T-helper 17 cell (primary cell): ENCODE measurements at places on chromosomes 7 and 10.

GRCh38 chr10:113605268-113605978 lies 52.6 kb downstream of the HABP2 start:
- DNase-seq = no peak

GRCh38 chr10:32377458-32378259 lies 30.7 kb upstream of the EPC1 start:
- DNase-seq = peak; percentile 20

- no peak for DNase-seq
Observed at GRCh38 chr10:7130191-7130911, 280.5 kb downstream of the SFMBT2 start.

DNA sequence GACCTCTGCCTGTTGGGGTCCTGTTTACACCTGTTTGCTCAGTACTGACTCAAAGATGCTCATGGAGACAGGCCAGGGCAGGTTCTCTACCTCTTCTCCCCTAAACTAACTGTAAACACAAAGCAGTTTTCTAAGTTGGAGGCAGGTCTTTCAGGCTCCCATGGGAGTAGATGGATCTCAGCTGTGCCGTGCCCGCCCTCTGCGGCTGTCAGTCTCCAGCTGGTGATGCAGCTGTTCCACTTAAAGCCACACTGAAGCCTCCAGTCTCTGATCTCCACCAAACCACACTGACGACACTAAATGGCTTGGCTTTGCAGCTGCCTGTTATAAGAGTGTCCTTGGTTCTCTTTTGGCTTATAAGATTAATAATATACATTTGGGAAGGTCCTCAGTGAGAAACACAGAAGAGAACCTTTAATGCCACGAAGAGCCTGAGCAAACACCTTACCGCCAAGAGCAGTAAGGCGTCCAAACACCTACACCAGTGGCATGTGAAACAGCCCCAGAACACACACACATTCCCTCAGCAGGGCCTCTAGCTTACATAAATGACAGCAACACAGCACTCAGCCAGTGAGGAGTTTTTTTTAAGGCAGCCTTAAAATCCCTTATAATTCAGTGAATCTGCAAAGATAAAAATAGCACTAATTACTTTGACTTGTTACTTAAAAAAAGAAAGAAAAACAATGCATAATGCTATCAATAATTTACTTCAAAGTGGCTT lies 60.4 kb upstream of the KCNIP2 start:
- DNase-seq = no peak

GRCh38 chr10:50347394-50347802 lies 96.1 kb upstream of the ASAH2 start:
- DNase-seq = no peak

- DNase-seq = no peak
Observed at GRCh38 chr7:101104193-101104713, 19.0 kb downstream of the TRIM56 start.

DNA sequence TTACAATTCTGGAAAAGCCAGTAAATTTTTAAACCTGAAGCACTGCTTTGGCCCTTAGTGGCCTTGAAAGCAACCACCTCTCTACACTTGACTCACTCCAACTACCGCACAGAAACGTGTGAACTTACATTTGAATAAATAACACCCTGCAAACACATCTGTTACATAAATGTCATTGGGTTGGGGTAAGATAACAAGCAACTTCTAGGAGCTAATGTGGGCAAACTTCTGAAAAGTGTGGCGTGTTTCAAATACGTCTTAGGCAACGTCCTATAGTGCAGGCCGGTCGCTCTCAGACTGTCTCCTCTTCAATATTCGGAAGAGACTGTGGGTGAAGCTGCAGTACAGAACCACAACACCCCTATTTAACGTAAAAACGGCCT lies 474 bp downstream of the ORC5 start:
- DNase-seq = no peak

- DNase-seq = no peak
Observed at GRCh38 chr7:128804484-128804883, 12.7 kb downstream of the CCDC136 start.

- no peak for DNase-seq
Observed at GRCh38 chr10:104041891-104042535, 43.7 kb downstream of the COL17A1 start.

DNA sequence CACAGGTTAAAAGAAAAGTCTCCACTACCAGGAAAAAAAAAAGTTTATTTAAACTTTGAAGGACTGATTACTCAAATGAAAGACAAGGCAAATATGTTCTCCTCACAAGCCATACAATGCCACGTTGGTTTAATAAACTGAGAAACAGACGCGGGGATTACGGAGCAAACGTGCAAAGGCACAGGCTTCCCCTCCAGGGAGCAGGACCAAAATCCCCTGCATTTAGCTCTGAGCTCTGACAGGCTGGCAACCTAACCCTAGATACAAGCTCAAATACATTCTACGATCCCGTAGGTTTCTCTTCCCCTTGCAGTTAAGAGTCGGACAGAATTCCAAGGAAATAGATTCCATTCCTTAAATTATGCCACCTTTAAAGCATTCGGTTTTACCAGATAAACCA lies 7.7 kb upstream of the GRB10 start:
- no peak for DNase-seq
